ENCODE measurements at places on chromosomes 7 and 10. TPM values are rescaled to one million over a fixed set of nuclear protein-coding genes. Genes with fewer than 3 reads are reported as not detected.

Gene UROS
- total RNA-seq: 42.0 TPM

Gene GRM3
- total RNA-seq: not detected

Gene ZNF467
- 20.8 TPM for total RNA-seq

Gene ZNF33A
- 25.8 TPM for total RNA-seq

Gene DKK1
- total RNA-seq: 36.0 TPM

Gene ZNRF2
- total RNA-seq: 18.3 TPM

Gene OPALIN
- total RNA-seq: not detected

Gene HOXA5
- 21.6 TPM for total RNA-seq

Gene CCDC7
- total RNA-seq: 17.1 TPM

Gene ENTPD1
- 37.6 TPM for total RNA-seq

Gene VAX1
- not detected for total RNA-seq

Gene SLC13A1
- not detected for total RNA-seq

Gene CYP26C1
- total RNA-seq: 0.09 TPM

All from left lung (tissue), 14 donors.